ENCODE measurements at places on chromosomes 11 and 22.

DNA sequence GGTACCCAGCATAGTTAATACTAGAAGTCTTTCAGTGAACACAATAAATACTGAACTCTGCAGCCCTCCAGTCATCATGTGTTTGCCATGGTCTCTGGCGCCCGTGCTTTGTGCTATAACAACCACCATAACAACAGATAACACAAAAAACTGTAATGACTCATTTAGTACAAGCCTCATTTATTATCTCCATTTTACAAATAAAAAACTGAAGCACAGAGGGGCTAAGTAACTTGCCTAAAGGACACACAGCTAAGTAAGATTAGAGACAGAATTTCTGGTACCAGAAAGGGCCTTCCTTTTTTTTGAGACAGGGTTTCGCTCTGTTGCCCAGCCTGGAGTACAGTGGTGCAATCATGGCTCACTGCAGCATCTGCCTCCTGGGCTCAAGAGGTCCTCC is 19.5 kb downstream of the RBFOX2 start:
- no peak for DNase-seq

- DNase-seq = no peak
These were observed 375.6 kb upstream of the C11orf87 start for GRCh38 chr11:109046284-109046992.

- DNase-seq = peak; percentile 61
These were observed 1.6 kb upstream of the IFITM1 start for GRCh38 chr11:312092-312816.

GRCh38 chr22:39292561-39293074 is 26.8 kb downstream of the RPL3 start:
- DNase-seq = no peak

DNA sequence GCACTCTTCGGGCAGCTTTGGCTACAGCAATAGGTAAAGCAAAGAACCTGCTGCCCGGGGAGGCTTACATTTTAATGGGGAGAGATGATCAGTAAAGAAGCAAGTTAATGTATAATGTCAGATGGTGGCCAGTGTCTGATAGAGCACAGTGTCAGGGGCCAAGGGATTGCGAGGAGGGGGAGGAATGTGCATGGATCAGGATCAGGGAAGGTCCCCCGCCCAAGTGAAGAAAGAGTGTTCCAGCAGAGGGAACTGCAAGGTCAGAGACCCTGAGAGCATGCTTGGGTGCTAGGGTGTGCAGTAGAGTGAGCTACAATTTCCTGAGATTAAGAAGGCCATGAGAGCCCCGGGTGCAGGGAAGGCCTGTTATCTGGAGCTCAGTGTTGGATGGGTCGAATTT is 39.7 kb downstream of the TIMP3 start:
- DNase-seq = no peak

DNA sequence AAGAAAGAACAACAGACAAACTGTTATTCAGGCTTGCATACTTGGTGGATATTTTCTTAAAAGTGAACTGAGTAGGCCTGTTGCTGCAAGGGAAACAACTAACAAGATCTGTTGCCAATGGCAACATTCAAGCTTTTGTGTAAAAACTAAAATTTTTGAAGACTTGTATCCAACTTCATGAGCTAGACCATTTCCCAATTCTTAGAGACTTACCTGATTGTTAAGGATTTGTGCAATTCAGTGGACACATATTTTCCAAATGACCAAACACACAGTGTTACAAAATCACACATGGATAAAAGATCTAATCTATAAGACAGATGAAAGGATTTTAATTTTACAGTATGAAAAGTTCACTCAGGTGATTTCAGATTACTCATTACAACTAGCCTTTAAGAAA is 564.1 kb downstream of the CNTN5 start:
- DNase-seq = no peak

DNA sequence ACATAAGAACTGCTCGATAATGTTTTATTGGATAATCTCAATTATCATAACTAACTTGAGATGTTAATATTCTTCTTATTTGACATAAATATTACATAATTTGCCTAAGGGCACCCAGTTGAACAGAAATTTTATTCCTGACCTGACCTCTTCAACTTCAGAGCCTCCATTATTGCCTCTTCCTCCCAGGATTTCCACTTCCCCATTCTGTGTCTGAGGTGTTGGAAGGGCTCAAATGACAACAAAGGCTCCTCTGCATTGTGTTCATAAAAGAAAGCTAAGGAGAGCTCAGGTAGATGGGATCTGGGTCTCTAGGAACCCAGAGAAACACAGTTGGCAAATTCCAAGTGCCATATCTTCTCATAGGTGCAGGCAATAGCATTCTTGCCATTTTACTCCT is 61.2 kb upstream of the ARHGAP20 start:
- DNase-seq = no peak

- no peak for DNase-seq
These were observed 22.2 kb downstream of the OR56B4 start for GRCh38 chr11:6129635-6130034.

DNA sequence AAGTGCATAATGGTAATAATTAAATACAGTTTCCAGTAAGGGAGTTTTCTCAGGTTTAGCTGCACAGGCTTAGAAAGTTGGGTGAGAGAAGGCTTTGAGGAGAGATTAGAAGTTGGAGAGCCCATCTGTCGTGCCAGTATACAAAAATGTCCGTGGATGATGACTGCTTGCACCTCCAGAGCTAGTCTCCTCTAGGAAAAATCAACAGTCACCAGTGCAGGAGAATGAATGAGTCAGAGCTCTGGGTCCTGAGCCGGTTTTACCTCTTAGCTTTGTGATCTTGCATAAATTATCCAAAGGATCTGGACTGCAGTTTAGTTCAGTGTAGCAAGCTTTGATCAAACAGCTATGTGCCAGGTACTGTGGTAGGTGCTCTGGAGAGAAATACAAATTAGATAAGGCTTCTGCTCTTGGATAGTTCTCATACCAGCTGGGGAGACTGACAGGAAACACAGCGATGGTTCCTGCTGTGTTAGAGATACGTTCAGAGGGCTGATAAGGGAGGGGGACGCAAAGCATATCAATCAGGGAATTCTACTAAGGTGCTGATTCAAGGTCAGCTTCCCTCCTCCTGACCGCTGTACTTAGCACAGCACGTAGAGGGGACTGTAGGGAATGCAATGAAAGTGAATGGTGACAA is 125.9 kb downstream of the TEAD1 start:
- no peak for DNase-seq

GRCh38 chr22:46107089-46107664 is 43.1 kb upstream of the PPARA start:
- no peak for DNase-seq

DNA sequence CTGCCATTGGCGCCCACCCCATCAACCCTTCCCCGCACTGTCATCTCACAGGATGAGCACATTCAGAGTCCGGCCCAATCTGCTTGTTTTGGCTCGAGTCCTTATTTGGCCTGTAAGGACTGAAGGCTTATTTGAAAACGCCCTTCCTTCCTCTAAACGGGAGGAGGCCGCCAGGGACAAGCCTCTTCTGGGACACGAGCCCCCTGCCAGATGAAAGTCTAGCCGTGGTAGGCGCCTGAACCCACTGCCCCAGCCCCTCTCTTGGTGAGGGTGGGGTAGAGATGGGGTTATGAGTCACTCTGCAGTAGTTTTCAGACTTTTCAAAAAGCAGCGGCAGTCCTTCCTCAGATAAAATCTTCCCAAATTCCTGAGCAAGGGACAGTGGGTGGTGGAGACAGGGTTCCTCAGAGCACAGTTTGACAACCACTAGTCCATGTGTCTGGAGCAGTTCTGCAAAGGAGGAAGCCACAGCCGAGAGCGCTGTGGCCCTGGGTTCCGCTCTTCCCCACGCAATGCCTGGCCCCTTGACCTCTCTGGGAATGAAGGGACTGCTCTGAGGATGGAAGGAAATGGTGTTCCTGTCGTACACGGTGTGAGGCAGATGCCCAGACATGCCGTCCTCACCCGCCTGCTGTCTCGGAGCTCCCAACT is 57.0 kb downstream of the MYH9 start:
- DNase-seq = peak; percentile 51

DNA sequence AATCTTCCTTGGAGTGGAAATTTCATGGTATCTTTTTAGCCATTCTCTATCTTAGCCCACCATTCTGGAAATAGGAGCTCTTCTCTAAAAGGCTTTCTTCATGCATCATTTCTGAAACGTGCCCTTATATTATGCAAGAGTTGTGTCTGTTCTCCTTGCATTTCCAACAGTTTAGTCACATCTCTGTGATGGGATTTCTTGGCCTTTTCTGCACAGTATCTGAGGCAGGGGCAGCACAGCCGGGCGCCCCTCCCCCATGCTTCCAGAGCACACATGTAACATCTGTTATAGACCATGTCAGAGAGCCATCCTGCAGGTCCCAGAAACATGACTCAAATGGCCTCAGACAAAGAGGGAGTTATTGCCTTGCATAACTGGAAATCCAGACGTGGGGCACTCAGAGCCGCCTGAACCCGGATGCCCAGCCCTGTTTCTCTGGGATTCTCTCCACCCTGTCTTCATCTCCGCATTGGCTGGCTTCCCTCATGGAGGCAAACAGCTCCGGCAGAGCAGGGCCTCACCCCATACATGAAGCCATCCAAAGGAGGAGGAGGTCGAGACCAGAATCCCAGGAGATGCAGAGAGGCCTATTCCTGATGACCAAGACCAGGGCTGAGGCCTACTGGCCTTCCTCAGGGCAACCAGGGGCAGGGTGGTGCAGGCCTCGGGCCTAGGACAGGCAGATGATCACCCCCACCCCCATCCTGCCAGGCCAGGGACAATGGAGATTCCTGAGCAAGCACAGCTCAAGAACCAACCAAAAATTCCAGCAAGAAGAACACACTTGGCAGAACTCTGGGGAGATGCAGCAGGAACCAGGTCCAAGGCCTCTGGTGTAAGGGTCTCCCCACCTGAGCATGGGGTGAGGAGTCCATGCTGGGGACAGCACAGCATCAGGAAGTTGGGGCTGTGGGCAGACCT is 61.3 kb downstream of the IGLL5 start:
- no peak for DNase-seq

All from stimulated activated CD8-positive, alpha-beta memory T cell treated with anti-CD3 and anti-CD28 coated beads, Interleukin-4, amount 100 ng/mL, for 48 hours (primary cell).